ENCODE measurements at places on chromosomes 13 and 19.

- DNase-seq, result no peak
Observed at GRCh38 chr19:51319649-51320279, 8.3 kb downstream of the IGLON5 start.

- DNase-seq, result no peak
Observed at GRCh38 chr13:76687467-76687866, 198.7 kb downstream of the KCTD12 start.

DNA sequence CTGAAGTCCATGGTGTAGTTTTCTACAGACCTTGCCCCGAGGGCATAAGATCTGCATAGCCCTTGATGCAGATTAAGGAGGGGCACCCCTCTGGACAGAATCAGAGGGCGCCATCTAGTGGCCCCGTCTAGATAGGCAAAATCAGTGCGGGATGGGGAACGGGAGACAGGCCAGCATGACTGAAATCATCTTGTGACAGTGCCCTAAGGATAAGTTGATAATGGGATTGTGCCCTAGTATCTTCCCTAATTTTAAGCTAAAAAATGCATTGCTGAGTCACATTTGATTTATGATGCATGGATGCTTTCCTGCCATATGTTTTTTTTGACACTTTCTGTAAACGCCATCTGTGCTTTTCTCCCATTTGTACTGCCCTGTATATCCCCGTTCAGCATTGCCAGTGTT, 19.0 kb upstream of the GPI start:
- DNase-seq, result peak; percentile 82

- no peak for DNase-seq
Observed at GRCh38 chr13:50766013-50766412, 77.5 kb downstream of the DLEU7 start.

- DNase-seq, result peak; percentile 54
Observed at GRCh38 chr13:110758195-110758805, 44.8 kb downstream of the ING1 start.

- DNase-seq, result no peak
Observed at GRCh38 chr13:85230691-85231093, 568.5 kb downstream of the SLITRK6 start.

- DNase-seq, result no peak
Observed at GRCh38 chr13:97875218-97875617, 78.3 kb upstream of the IPO5 start.

- DNase-seq, result no peak
Observed at GRCh38 chr19:29232315-29232852, 19.4 kb upstream of the UQCRFS1 start.

DNA sequence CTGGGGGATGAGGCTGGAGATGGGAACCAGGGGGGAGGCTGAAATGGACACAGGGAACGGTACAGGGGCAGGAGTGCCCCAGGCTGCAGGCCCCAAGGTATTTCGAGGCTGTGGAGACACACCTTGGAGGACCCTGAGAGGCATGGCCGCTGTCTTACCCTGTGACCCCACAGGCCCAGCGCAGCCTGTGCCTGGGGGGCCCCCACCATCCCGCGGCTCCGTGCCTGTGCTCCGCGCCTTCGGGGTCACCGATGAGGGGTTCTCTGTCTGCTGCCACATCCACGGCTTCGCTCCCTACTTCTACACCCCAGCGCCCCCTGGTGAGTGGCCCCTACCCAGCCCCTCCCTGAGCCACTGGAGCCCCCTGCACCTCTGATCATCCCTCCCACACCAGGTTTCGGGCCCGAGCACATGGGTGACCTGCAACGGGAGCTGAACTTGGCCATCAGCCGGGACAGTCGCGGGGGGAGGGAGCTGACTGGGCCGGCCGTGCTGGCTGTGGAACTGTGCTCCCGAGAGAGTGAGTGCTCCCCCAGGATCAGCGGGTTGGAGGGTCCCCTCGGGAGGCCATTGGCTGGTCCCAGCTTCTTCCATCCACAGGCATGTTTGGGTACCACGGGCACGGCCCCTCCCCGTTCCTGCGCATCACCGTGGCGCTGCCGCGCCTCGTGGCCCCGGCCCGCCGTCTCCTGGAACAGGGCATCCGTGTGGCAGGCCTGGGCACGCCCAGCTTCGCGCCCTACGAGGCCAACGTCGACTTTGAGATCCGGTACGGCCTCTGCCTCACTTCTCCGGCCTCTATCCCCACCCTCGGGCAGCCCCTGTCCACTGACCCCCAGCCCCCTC, 16.9 kb upstream of the SPIB start:
- DNase-seq, result no peak

DNA sequence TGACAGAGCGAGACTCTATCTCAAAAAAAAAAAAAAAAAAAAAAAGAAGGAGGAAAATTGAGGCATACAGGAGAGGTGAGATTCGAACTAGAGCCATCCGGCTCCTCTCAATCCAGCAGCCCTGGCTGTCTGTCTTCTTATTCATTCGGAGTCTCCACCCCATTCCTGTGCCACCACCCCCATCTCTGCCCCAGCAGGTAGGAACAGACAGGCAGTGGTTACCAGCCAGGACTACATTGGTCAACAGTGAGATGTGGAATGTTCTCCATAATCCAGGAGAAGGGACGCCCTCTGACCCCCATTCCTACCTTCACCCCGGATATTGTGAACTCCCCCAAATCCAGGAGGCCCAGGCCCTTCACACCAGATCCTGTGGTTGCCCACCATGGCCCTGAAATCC, 6.6 kb upstream of the S1PR2 start:
- DNase-seq, result no peak

- DNase-seq, result no peak
Observed at GRCh38 chr19:31617010-31617585, 267.9 kb upstream of the TSHZ3 start.

DNA sequence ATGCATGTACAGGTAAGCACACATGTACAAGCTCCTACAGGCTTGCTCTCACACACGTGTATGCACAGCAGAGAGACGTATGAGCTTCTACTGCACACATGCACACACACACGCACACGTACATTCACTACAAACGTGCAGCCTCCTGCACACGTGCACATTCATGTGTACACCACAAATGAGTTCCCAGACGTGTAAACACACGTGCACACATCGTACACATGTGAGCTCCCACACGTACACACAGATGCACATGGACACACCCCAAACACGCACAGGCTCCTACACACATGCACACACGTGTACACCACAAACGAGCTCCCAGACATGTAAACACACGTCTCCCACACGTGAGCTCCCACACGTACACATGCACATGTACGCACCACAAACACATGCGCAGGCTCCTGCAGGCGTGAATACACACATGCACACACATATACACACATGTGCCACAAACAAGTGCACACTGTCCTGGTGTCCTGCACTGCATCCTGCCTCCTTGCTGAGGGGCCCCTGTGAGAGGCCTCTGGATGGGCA, 83.7 kb upstream of the MCF2L start:
- no peak for DNase-seq

- peak; percentile 26 for DNase-seq
Observed at GRCh38 chr13:33109271-33109697, 93.1 kb downstream of the KL start.

DNA sequence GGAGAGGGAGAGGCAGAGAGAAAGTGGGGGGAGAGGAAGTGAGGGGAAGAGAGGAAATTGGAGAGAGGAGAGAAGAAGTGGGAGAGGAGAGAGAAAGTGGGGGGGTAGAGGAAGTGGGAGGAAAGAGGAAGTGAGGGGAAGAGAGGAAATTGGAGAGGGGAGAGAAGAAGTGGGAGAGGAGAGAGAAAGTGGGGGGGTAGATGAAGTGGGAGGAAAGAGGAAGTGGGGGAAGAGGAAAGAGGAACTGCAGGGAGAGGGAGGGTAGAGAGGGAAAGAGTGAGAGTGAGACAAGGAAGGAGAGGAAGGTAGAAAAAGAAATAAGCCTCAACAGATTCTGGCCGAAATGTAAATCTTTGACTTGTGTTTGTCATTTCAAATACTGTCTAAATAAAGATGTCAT, 146.6 kb downstream of the KLF12 start:
- no peak for DNase-seq

DNA sequence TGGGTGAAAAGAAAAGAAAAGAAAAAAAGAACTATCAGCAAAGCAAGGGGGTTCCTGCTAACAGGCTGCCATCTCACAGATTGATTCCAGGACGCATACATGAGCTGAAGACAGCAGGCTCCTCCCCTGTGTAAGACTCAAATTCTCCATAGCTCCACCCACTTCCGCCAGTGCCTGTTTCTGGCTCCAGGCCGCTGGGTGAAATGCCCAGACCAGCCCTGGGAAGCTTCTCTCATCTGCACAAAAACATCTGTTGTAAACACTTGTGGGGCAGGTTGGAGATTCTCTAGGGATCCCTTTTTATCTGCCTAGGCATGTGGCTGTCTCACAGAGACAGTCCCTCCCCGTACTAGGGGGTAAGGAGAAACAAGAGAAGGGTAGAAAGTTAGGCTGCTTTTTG, 1054.4 kb upstream of the SPRY2 start:
- no peak for DNase-seq

- peak; percentile 23 for DNase-seq
Observed at GRCh38 chr13:43874504-43875092, 4.9 kb downstream of the CCDC122 start.

- no peak for DNase-seq
Observed at GRCh38 chr13:37636701-37637100, 38.1 kb upstream of the POSTN start.

GRCh38 chr13:24693862-24694471, 13.8 kb downstream of the ATP12A start:
- peak; percentile 45 for DNase-seq

All from EL (cell line).